NCI-H526 (cell line): ENCODE measurements at places on chromosomes 16 and 17.
A peak's percentile ranks its signal among the peaks of the same experiment; 100 is the strongest.

GRCh38 chr16:49940464-49941224 is 84.4 kb upstream of the CNEP1R1 start:
- DNase-seq = no peak

DNA sequence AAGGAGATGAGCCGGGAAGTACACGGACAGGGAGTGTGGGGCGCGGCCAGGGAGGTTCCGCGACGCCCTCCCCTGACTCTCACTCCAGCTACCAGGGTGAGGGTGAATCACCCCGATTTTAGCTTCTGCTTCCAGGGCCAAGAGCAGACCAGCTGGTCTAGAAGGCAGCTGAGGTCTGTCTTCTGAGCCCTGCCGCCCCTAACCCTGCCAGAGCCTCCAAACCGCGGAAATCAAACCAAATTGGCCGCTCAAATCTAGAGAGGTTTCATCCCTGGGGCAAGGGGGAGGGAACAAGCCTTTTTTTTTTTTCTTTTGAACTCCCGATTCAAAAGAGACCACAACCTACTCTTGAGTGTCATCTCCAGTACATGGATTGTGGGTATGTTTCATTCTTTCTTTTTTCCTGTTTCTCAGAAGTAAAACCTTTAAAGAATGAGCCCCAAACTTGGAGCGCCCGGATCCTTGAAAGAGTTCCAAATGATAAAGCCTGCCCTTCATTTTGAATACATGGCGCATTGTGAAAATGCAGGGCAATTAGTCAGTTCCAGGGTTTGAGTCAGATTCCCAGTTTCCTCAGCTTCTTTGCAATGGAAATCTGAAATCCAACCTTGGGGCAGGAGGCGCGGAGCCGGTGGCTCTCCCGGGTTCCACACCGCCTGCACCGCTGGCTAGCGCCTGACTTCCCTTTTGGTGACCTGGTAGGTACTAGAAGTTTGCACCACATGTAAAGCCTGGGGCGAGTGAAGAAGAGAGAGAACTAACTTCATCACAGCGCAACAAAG is 16.5 kb upstream of the ZFHX3 start:
- no peak for DNase-seq

- no peak for DNase-seq
Measured at GRCh38 chr17:48722915-48723422, at the start of gene PRAC2. Gene PRAC2 (plus strand): TSS chr17:48723185. CDS start chr17:48724411, 1,226 bp downstream.

DNA sequence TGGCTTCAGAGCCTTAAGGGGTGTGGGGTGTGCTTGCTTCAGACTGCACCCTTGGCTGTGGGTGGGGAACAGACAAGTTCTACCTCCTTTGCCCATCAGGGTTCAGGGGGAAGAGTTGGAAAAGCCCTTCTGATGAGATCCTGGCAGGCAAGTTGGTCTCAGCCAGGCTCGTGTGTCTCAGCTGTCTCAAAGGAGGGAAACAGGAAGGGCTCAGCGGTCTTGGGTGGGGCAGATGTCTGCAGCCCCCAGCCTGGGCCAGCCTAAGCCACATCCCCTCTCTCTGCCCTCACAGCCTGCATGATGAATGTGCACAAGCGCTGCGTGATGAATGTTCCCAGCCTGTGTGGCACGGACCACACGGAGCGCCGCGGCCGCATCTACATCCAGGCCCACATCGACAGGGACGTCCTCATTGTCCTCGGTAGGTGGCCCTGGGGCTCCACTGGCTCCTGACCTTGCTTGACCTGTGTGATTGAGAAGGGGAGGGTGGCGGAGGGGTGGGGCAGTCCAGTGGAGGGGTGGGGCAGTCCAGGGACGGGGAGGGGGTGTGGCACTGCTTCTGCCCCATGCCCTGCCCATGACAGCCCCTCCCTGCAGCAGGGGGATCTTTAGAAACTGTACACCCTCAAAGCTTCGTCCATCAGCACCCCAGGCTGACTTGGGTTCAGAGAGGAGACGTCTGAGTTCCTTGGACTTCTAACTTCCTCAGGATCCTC is 199.5 kb downstream of the PRKCB start:
- no peak for DNase-seq

DNA sequence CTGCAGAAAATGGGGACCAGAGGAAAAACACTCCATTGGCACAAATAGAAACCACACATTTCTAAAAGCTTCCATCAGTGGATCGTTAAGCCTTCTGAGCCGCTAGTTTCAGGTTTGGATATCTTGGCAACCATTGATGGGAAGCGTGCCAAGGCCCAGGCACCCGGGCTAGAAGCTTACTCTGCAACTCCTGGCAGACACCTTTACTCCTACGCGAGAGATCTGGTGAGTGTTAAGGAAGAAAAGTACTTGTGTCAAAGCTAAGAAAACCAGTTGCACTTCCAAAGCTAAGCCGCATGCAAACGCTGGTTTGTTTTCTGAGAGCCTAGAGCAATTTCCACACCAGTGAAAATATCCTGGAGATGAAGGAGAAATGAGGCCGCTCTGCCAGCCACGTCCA is 472.4 kb downstream of the PMP22 start:
- no peak for DNase-seq

- DNase-seq = no peak
Measured at GRCh38 chr16:11240636-11241473, 15.1 kb downstream of the SOCS1 start.

DNA sequence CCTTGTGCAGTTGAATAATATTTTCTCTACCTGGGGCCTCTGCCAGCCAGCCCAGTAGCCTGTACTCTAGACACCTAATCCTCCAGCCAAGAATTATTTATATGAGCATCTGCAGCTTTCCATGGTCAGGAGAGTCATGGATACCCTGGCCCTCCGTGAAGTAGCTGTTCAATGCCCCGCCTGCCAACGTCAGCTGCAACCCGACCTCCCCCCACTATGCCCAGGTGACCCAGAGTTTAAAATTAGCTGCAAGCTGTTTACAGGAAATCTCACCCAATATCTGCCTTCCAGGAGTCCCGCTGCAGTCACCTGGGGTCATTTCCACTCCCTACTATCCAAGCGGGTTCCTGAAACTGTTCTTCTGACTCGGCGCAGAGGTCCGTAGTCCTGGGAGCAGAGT is 12.3 kb downstream of the SDR42E2 start:
- no peak for DNase-seq

- DNase-seq = no peak
Measured at GRCh38 chr16:64184156-64184555, 937.7 kb downstream of the CDH11 start.

GRCh38 chr17:15941781-15942180 is 3.1 kb upstream of the ADORA2B start:
- DNase-seq = no peak

GRCh38 chr16:17827313-17827712 is 356.6 kb upstream of the XYLT1 start:
- no peak for DNase-seq

GRCh38 chr17:82604532-82604931 is 43.7 kb downstream of the WDR45B start:
- DNase-seq = no peak

- no peak for DNase-seq
Measured at GRCh38 chr16:49726155-49726554, 129.8 kb downstream of the ZNF423 start.

GRCh38 chr16:79811541-79811940 is 211.0 kb upstream of the MAF start:
- no peak for DNase-seq

GRCh38 chr17:21094298-21094704 is 32.5 kb upstream of the DHRS7B start:
- no peak for DNase-seq

GRCh38 chr16:76676356-76676755 is 399.2 kb downstream of the CNTNAP4 start:
- DNase-seq = no peak

- DNase-seq = no peak
Measured at GRCh38 chr16:57203451-57203850, 17.3 kb downstream of the RSPRY1 start.

DNA sequence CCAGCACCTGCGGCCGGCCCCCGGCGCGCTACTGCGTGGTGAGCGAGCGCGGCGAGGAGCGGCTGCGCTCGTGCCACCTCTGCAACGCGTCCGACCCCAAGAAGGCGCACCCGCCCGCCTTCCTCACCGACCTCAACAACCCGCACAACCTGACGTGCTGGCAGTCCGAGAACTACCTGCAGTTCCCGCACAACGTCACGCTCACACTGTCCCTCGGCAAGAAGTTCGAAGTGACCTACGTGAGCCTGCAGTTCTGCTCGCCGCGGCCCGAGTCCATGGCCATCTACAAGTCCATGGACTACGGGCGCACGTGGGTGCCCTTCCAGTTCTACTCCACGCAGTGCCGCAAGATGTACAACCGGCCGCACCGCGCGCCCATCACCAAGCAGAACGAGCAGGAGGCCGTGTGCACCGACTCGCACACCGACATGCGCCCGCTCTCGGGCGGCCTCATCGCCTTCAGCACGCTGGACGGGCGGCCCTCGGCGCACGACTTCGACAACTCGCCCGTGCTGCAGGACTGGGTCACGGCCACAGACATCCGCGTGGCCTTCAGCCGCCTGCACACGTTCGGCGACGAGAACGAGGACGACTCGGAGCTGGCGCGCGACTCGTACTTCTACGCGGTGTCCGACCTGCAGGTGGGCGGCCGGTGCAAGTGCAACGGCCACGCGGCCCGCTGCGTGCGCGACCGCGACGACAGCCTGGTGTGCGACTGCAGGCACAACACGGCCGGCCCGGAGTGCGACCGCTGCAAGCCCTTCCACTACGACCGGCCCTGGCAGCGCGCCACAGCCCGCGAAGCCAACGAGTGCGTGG is 1.5 kb downstream of the NTN1 start:
- peak; percentile 40 for DNase-seq

DNA sequence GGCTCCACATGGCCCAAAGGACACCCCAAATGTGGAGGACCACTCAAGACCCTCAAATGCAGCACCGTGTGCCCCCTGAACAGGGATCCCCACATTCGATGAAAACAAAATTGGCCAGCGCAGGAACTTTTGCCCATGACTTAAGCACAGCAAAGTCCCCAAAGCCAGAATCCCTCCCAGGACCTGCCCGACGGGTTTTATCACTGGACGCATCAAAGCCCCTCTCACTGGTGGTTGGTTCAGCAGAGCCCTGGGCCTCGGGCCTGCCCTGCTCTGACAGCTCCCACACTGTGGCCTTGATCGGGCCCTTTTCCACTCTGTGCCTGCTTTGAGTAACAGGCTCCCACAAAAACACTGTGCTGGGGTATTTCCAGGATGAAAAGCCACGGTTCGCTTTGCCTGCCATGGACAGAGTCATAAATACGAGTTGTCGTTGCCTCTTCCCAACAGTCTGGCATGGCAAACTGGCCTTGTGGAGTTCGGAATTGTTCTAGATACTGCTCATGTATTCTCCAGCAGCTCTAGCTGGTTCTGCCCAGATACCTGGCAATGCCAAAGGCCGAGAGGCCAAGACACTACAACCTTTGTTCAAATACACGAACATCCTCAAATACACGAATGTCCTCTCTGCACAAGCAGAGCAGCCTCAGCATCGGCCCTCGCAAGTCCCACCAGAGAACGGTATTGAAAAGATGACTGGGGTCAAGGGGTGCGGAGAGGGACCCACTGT is 46.4 kb downstream of the TBC1D16 start:
- DNase-seq = no peak

GRCh38 chr16:72664056-72664508 is 383.8 kb downstream of the ZFHX3 start:
- peak; percentile 38 for DNase-seq

DNA sequence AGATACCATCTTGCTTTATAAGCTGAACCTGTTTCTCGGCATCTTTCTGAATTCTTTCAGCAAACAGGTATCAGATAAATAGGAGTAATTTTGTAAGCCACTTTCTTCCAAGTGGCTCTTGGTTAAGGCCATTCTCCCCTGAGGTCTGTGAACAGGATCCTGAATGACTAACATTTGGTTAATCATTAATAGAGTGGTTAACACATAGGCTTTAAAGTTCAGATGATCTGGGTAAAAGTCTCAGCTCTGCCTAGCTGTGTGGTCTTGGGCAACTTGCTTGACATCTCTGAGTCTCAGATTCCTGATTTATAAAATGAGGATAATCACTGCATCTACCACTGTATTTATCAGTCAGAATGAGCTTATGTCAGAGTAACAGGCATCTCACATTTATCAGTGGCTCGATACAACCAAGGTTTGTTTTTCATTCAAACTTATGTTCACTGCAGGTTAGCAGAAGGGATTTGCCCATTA is 44.4 kb upstream of the ANKFN1 start:
- no peak for DNase-seq

DNA sequence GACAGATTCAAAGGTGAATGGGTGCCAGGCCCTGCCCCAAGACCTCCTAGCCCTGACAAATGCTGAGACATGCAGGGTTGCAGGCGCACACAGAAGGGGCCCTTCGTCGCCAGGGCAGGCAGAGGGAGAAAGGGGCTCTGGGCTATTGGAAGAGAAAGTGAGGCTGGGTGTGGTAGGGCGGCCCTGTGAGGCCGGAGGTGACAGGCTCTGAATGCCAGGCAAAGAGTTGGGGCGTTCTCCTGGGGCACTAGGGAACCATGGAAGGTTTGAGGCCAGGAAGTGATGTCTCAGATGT is 26.4 kb upstream of the NXPH3 start:
- DNase-seq = no peak

- no peak for DNase-seq
Measured at GRCh38 chr17:3740611-3741073, 16.9 kb downstream of the HASPIN start.

DNA sequence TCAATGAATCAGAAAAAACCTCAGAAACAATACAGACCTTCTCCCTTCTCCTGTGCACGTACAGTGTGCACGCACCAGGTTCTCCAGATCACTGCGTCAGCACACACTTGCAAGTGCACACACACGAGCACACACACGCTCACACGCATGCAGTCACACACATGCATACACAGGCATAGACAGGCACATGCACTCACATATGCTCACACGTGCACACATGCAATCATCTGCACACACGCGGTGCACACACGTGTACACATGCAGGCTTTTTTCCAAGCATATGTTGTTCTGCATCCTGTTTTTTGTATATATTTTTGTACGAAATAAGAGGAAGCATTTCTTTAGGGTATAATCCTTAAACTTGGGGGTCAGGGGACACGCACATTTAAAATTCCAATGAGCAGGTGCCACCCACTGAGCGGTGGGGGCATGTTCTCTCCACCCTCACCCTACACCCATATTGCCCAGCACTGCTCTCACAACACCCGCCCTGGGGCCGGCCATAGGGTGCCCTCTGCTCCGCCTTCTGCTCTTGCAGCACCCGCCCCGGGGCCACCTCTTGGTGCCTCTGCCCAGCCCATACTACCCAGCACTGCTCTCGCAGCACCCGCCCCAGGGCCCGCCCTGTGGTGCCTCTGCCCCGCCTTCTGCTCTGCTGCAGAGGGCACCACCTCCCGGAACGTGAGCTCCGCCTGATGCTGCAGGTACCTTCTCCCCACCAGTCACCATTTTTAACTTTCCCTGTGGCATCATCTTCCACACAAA is 20.9 kb downstream of the KLHDC4 start:
- DNase-seq = no peak
